ENCODE measurements at places on chromosomes 3 and 15.

DNA sequence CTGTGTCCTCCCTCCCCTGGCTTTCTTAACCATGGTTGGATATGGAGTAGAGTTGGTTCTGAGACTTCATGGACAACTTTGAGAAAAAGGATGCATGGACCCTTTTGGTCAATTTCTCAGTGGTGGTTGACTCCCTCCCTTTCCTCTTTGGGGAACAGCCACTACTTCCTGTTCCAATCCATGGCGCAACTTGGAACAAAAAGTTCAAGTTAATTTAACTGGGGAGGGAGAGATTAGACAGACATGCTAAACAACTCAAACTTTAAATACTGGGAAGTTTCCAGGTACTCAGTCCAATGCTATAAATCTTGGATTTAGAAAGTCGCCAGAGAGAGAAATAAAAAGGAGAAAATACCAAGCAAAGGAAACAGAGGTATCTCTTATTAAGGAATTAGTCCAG is 202.2 kb downstream of the PDZRN3 start:
- no peak for DNase-seq

DNA sequence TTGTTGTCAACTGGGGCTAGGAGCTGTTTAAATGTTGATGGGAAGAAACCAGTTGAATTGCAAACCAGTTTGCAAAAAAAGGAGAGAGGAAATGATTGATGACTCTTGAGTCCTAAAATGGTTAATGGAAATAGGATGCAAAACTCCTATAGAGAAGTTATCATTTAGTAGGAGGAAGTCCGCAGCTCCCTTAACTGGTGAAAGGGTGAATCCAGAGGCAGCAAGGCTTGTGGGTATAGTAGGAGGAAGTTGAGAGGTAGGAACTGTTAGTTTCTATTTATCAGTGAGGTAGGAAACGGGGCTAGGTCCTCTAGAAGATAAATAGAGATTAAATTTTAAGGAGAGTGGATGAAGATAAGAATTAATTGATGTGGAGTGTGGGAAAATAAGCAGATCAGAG is 15.4 kb downstream of the IREB2 start:
- no peak for DNase-seq

GRCh38 chr3:73681198-73681597 is 56.5 kb upstream of the PDZRN3 start:
- DNase-seq: no peak

DNA sequence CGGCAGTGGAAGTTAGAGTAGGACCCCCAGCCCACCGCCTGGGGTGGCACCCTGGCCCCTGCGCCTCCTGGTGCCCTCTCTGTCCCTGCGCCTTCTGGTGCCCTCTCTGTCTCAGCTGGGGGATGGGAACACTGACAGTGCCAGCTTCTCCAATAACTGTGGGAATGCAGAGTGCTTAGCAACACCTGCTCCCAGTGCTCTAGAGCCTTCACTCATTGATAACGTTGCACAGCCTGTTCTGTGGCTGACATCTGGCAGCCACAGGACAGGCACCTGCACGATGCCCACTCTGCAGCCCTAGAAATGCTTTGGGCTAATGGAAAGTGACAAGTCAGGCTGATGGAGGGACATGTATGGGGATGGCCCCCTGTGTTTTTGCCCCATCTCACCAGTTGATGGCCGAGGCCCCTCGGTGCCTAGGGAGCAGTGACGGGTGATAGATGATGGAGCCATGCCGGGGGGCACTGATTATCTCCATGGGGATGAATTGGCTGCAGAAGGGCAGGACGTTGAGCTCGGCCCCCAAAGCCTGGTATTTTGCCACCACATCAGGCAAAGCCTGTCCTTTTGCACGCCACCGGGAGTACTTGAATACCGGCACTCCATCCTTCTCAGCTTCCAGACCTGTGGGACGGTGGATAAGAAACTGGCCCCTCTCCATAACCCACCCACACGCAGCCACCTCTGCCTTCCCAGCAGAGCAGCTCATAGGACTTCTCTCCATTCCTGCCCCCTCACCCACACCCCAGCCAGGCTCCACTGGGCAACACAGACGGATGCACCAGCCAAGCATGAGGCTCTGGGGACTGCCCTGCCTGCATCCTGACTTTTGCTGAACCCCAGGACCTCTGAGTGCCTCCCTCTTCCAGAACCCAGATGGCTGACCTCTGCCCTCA is 22.1 kb downstream of the ALDH1L1 start:
- DNase-seq: no peak

GRCh38 chr3:46700772-46701171 is 420 bp upstream of the TMIE start:
- DNase-seq: no peak

DNA sequence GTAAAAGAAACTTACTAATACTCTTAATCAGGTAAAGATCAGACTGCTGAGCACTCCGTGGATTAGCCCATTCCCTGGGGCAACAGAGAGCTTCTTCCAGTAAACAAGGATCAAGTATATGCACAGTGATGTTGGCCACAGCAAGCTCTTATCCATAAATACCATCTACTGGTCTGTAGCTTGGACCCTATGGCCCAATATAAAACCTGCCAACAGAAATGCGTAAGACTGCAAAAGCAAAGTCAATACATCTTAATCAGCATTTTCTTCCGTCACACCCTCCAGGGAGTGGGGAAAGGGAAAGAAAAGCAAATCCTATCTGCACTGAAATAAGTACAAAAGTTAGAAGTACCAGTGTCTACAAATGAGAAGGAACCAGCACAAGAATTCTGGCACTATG is 1082.1 kb downstream of the ZPLD1 start:
- no peak for DNase-seq

- no peak for DNase-seq
Observed at GRCh38 chr3:169835533-169835932, 22.8 kb upstream of the LRRC34 start.

GRCh38 chr3:176699288-176699687 is 498.0 kb downstream of the TBL1XR1 start:
- no peak for DNase-seq

GRCh38 chr15:33064878-33065277 is 129.6 kb downstream of the FMN1 start:
- DNase-seq: peak; percentile 64

GRCh38 chr3:147099076-147099475 is 307.3 kb downstream of the ZIC4 start:
- no peak for DNase-seq

DNA sequence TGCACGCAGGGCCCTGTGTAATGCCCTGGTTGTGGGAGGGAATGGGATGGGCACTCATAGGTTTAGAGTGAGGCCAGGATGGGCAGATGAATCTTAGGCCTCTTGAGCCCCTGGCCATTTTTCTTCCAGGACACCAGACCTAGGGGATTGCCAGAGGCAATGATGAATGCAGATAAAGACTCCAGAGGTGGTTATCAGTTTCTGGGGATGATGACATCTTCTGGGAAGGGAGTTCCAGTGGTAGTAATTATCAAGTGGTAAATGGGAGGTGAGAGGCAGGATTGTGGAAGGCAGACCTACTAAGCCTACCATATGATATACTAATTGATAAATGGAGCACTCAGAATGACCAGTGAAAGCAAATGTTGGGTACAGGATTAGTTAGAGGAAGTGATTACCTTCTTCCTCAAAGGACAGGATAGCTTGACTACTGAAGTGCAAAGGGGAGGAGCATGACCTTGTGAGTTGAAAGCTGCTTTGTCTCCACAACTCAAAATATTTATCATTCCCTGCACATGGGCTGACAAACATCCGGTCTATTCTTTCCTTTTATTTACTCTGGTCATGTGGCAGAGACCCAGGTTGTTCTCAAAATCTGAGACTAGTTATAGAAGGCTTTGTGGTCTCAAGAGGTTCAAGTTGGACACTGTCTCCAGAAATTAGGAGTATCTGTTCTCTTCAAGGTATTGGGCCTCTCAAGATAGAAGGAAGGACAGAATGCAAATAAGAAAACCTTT is 10.2 kb upstream of the MAPK6 start:
- no peak for DNase-seq

DNA sequence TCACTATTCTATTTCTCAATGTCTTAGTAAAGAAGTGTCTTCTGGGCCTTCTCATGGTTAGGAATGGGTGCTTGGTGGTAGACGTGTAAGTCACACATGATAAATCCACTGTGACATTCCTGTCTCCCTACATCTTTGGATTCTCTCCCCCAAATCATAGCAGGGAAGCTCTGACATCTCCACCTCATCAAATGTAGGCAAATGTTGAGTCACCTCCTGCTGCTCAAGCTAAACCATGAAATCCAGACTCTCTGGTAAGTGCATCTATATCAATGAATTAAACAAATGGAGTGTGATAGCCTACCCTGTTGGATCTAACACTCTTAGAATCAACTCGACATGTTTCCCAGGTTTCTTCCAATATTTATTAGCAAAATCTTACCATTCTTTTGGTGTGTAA is 42.8 kb upstream of the RPL35A start:
- no peak for DNase-seq

- DNase-seq: no peak
Observed at GRCh38 chr3:53939813-53940212, 48.2 kb upstream of the SELENOK start.

DNA sequence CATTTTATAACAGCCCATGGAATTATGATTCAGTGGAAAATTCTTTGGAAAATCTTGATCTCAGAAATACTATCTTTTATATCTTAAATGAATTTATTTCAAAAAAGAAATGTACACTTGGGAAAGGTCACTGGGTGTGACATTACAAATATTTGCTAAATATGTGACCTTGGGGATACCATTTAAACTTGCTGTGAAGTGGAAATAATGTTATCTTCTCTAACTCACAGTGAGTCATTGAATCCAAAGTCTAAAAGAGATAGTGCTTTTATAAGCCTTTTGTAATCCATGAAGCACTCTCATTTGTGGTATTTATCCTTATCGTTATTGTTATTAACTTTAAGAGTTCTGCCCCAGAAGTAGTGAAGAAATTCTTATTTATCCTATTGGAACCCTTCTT is 289.8 kb upstream of the SEMA6D start:
- DNase-seq: no peak

DNA sequence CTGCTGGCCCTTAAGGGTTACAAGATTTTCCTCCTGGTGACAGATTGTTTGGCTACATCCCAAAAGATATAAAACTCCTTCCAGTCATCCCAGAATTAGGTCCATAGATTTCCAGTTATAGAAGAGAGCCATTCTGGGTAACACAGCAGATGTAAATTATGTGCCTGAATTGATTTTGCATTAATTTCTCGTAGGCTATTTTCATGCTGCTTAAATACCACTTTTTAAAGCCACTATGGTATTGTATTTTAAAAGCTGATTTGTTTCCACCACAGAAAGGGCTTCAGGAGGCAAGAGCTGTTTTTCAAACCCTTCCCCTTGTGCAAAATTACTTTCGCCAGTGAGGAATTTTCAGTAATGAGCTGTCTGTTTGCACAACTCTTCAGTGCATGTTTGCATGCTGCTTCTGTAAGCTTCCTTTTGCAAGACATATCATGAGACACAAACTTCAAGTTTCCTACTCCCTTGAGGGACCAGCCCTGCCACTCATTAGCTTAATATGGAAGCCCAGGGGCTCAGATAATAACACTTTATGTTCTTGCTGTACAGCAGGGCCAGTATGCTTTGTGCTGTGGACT is 105.4 kb upstream of the TNIK start:
- DNase-seq: no peak

Measured in astrocyte of the spinal cord (primary cell).